Psoas muscle (tissue), 8 donors: ENCODE measurements at places on chromosomes 2 and 18.
A peak's percentile ranks its signal among the peaks of the same experiment; 100 is the strongest.

DNA sequence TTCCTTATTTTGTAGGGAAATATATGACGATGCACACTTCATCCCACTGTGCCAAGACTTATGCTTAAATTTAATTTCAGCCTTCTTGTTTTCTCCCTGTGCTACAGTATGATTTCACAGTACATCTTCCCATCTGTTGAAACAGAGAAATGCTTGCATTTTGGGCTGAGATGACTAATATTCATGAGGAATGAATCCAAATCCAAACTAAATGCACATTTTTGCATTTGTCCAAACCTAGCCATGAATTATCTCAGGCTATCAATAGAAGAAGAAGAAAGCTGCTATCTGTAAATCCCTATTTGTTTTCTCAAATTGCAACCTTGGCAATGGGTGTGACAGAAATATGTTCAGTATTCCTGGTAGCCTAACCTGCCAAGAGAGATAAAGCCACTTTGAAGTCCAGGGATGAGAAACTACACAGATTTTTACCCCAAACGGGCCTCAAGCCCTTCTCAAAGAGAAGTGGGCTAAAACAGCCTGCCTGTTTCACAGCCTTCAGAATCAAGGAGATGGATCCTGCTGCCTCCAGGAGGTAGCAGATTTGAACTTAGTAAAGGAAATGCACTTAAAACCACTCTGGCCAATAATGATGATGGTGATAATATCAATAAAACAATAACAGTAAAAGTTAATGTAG, 306.9 kb upstream of the NT5C1B start:
- no peaks in the 10 kb centered on the region for H3K36me3 ChIP-seq
- no peak overlapping the region for H3K27ac ChIP-seq
- peaks cover 1% of the 10 kb centered on the region for H3K4me1 ChIP-seq
- DNase-seq, result no peak
- no peaks in the 10 kb centered on the region for H3K27me3 ChIP-seq
- H3K4me3 ChIP-seq, result no peak overlapping the region

- no peak for DNase-seq
- peaks cover 14% of the 10 kb centered on the region for H3K27me3 ChIP-seq
- no peaks in the 10 kb centered on the region for H3K36me3 ChIP-seq
Measured at GRCh38 chr2:20675701-20676352, 8.9 kb downstream of the GDF7 start.

GRCh38 chr2:41697389-41697788, 350.4 kb upstream of the PKDCC start:
- DNase-seq, result no peak
- no peaks in the 10 kb centered on the region for H3K27me3 ChIP-seq
- H3K36me3 ChIP-seq, result no peaks in the 10 kb centered on the region
- H3K4me3 ChIP-seq, result no peak overlapping the region

- no peaks in the 10 kb centered on the region for H3K36me3 ChIP-seq
- no peak overlapping the region for H3K27ac ChIP-seq
- H3K27me3 ChIP-seq, result no peaks in the 10 kb centered on the region
- DNase-seq, result no peak
- H3K4me3 ChIP-seq, result no peak overlapping the region
Measured at GRCh38 chr2:42513252-42513918, 19.6 kb upstream of the KCNG3 start.

GRCh38 chr2:1618974-1619373, 125.3 kb downstream of the PXDN start:
- H3K4me1 ChIP-seq, result no peaks in the 10 kb centered on the region
- no peaks in the 10 kb centered on the region for H3K36me3 ChIP-seq
- peaks cover 8% of the 10 kb centered on the region for H3K27me3 ChIP-seq
- no peak for DNase-seq
- H3K4me3 ChIP-seq, result no peak overlapping the region

DNA sequence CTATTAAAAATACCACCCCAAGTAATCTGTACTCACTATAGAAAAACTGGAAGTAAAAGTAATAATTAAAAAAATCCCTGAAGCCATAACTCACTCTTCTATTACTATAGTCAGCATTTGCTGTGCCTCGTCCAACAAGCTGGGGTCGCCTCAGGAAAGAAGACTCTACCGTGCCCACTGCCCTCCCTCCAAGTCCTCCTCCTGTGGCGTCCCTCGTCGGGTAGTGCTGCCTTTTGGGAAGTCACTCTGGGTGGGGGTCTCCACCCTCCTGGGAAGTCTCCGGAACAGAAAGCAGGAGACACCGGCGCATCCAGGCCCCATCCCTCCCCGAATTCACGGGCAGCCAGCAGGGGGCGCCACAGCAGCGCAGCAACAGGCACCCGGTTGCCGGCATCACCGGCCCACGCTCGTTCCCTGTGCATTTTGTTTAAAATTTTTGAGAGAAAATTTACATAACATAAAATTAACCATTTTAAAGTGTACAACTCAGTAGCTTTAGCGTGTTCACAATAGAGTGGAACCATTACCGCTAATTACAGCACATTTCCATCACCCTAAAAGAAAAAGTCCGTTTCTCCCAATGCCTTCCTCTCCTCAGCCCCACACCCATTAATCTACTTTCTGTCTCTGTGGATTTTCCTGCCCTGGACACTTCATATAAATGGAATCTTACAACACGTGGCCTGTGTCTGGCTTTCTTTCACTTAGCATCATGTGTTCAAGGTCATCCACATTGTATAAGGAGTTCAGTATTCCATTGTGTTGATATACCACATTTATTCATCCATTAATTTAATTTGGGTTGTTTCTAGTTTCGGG, 62.2 kb downstream of the ADNP2 start:
- no peaks in the 10 kb centered on the region for H3K4me1 ChIP-seq
- H3K4me3 ChIP-seq, result peak overlapping the region; percentile 25
- H3K27ac ChIP-seq, result no peak overlapping the region
- no peaks in the 10 kb centered on the region for H3K27me3 ChIP-seq
- DNase-seq, result peak; percentile 70
- no peaks in the 10 kb centered on the region for H3K36me3 ChIP-seq

DNA sequence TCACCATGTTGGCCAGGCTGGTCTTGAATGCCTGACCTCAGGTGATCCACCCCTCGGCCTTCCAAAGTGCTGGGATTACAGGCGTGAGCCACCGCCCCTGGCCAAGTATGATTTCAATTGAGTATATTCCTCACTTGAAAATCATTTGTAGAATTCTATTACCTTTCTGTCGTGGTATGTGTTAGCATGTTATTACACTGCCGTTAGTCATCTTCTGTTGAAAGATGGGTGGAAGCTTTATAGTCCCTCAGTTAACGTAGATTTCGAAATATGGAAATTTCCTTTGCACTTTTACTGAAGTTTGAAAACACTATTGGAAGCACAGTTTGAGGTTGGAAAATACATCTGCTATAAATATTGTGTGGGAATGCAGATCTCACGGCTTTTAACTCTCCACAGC, 14.7 kb downstream of the NIFK start:
- peak overlapping the region; percentile 75 for H3K27ac ChIP-seq
- H3K27me3 ChIP-seq, result no peaks in the 10 kb centered on the region
- DNase-seq, result peak; percentile 39
- H3K36me3 ChIP-seq, result no peaks in the 10 kb centered on the region
- peaks cover 22% of the 10 kb centered on the region for H3K4me1 ChIP-seq

DNA sequence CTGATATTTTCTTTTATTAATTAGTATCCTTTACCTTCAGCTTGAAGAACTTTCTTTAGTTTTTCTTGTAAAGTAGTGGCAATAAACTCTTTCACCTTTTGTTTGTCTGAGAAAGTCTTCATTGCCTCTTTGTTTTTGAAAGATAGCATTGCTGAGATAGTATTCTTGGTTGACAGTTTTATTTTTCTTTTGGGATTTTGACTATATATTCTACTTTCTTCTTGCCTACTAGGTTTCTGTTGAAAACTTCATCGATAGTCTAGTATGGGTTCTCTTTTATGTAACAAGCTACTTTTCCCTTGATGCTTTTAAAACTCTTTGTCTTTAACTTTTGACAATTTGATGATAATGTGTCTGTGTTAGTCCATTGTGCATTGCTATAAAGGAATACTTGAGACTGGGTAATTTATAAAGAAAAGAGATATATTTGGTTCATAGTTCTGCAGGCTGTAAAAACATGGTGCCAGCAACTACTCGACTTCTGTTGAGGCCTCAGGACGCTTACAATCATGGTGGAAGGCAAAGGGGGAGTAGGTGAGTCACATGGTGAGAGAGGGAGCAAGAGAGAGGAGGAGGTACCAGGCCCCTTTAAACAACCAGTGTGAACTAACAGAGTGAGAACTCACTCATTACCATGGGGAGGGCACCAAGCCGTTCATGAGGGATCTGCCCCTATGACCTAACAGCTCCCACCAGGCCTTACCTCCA, 12.0 kb downstream of the CCDC150 start:
- no peak overlapping the region for H3K4me3 ChIP-seq
- no peak for DNase-seq
- no peaks in the 10 kb centered on the region for H3K27me3 ChIP-seq
- H3K36me3 ChIP-seq, result no peaks in the 10 kb centered on the region
- H3K27ac ChIP-seq, result no peak overlapping the region

- H3K36me3 ChIP-seq, result no peaks in the 10 kb centered on the region
- H3K4me1 ChIP-seq, result peaks cover 18% of the 10 kb centered on the region
- H3K27me3 ChIP-seq, result peaks cover 7% of the 10 kb centered on the region
Measured at GRCh38 chr2:11133238-11133935, 21.9 kb upstream of the SLC66A3 start.
